Activated naive CD4-positive, alpha-beta T cell treated with anti-CD3 and anti-CD28 coated beads, Interleukin-2, amount 50 U/mL, for 72 hours (primary cell): ENCODE measurements at places on chromosomes 2 and 18.

DNA sequence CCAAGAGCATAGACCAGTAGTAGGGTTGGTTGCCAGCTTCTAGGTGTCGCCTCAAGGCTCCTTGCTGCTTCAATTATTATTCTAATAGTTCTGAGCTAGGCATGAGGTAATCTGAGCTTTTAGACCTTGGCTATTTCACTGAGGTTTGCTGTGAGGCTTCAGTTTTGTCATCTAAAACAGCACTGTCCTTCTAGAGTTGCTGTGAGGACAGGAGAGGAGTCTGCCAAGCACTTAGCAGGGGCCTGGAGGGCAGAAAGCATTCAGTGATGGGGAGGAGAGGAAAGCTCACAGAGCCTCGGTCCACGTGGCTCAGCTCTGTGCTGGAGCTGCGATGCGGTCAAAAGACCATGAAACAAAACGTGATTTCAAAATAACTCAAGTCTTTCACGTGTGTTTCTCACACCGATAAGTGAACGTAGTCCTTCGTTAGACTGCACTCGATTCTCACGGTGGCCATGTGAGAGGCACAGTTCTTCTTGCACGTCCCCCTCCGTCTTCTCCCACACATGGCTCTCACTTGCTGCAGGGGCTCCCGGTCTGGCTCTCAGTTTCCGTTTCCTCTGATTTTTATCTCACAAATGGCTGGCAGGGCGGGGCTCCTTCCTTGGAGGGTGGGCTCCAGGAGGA is 113.7 kb downstream of the B3GNT2 start:
- DNase-seq: no peak

- DNase-seq: no peak
Measured at GRCh38 chr18:61062258-61062657, 271.0 kb upstream of the CDH20 start.

DNA sequence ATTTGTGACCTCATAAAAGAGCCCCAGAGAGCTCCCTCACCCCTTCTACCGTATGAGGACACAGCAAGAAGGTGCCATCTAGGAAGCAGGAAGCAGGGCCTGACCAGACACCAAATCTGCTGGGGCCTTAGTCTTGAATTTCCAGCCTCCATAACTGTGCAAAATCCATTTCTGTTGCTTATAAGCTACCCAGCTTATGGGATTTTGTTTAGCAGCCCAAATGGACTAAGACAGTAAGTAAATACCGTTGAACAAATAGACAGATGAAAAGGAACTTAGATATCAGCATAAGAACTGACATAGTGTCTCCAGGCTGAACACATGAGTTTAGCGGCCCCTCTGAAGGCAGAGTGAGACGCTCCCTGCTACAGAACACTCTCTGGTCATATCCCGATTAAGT is 130.9 kb downstream of the UXS1 start:
- no peak for DNase-seq

GRCh38 chr2:234544659-234545611 is 48.1 kb upstream of the ARL4C start:
- DNase-seq: peak; percentile 85

DNA sequence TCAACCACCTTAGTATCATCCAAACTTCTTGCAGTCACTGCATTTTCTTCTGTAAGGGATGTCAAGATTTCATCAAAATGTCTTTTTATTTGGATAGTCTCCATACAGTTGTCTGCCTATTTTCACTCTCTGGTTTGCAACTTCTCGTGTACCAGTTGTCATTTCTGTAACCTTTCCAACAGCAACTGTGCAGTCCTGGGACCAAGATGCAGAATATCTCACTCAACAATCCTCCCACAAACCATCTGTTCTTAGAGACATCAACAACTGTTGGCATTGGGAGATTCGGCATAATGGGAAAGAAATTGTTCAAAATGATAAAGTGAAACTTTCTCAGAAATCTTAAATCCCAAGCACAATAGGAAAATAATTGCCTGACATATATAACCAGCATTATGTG is 933.6 kb upstream of the SLC39A10 start:
- DNase-seq: no peak

GRCh38 chr18:79625195-79625923 is 54.2 kb upstream of the CTDP1 start:
- no peak for DNase-seq

DNA sequence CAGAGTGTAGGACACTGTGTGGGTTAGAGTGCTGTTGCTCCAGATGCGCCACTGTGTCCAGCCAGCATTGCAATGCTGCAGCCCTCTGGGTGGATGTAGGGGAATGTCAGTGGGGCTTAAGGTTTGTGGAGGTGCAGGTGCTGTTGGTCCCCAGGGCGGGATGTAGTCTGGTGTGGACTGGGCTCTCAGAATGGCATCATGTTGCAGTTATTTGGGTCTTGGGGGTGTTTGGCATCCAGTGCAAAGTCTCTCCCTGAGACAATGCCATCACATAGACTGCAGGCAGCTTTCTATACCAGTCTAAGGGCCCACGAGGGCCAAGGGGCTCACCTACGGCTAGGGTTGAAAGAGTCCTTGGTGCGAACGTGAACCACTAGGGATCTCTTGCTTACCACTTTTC is 275.3 kb downstream of the SOX11 start:
- DNase-seq: no peak

DNA sequence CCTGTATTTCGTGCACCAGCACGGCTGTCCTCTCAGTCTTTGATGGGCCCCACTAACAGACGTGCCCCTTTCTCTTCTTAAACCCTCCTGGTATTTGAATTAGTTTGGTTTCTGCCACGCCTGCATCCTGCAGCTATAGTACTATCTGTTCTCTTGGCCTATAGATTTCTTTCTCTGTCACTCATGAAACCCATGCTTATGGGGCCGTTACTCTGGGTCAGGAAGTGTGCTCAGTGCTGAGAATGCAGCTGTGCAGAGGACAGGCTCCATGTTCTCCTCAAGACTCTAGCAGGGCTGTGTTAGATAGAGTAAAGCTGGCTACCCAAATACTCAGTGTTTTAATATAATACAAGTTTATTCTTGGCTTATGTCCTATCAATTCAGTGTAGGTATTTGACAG is 180.0 kb downstream of the INSIG2 start:
- no peak for DNase-seq

GRCh38 chr2:85355521-85355920 is 952 bp downstream of the ELMOD3 start:
- no peak for DNase-seq

DNA sequence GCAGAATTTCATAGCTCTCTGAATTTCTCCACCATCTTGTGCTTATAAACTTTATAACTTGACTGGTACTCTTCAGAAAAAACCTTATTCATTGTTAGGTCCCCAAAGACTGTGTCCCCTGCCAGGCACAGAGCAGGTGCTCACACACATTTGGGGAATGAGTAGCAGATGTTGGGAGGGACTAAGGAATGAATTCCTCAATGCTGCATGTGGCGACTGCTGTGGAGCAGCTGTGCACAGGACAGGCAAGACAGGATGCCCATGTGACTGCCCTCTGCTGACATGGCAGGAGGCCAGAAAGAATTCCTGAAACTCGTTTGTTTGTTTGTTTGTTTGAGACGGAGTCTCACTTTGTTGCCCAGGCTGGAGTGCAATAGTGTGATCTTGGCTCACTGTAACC is 122.3 kb upstream of the ITGA6 start:
- DNase-seq: no peak

- no peak for DNase-seq
Measured at GRCh38 chr2:15640261-15640711, 48.6 kb downstream of the DDX1 start.

- no peak for DNase-seq
Measured at GRCh38 chr2:223853425-223853837, 16.0 kb upstream of the AP1S3 start.

DNA sequence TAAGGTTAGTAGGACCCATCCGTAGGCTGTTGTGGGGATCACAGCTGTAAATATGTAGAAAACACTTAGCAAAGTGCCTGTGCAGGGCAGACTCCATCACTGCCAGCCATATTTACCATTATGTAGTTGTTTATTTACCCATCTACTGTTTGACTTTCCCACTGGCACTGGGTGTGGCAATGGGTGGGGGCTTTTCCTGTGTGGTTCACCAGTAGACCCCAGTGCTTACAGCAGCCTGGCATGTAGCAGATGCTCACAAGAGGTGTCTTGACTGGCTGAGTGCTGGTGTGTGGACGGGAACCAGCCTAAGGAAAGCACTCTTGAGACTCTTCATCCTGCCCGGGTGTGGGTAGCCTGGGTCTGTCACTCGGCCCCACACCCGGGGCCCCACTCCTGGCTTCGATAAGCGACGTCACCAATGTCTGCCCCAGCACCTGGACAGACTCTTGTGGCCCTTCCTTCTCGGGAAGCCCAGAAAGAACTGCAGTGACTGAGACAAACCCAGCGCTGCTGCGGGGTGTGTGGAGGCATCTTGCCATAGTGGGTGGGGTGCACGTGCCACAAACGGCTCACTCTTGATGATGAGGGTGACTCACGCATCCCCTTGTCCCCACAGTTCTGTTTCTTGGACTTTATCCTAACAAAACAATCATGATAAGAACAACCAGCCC is 78.3 kb downstream of the HDAC4 start:
- DNase-seq: no peak

DNA sequence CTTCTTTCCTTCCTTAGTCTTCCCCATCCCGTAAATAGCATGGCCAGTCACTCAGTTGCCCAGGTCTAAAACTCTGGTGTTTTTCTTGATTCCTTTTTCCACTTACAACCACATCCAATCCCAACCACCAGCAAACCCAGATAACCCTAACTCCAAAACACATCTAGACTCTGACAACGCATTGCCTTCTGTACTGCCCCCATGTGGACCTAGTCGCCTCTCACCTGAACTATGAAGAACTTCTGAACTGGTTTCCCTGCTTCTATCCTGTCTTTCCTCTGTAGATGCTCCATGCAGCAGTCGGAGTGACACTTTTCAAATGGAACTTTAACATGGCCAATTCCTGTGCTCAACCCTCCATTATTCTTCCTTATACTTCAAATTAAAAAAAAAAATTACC is 26.5 kb downstream of the ST6GAL2 start:
- DNase-seq: no peak

DNA sequence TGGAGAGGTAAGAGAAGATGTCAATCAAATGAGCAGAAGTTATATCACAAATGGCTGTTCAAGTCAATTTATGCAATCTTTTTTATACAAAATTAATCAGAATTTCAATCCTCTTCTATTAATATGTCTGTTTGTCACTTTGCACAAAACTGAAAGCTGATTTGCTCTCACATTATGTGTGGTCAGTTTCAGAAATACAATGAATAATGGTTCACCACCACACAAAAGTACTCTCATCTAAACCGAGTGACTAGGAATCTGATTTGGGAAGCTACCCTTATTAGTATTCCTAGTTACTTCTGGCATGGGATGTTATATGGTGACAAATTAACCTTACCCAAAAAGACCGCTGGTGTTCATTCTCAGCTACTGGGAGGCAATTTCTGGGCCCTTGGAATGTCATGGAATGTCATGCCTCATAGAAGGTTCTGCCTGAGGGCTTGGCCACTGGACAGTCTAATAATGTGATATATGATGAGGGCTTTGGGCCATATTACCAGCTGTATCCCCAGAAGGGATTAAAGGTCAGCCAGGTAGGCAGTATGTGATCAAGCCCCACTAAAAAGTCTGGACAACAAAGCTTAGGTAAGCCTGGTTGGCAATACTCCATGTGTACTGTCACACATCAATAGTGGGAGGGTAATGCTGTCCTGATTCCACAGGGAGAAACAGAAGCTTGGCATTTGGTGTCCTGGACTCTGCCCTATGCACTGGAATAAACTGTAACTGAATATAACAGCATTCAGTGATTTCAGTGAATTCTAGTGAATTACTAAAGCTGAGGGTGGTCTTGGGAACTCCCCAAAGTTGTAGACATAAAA is 113.2 kb downstream of the PIGN start:
- DNase-seq: no peak

DNA sequence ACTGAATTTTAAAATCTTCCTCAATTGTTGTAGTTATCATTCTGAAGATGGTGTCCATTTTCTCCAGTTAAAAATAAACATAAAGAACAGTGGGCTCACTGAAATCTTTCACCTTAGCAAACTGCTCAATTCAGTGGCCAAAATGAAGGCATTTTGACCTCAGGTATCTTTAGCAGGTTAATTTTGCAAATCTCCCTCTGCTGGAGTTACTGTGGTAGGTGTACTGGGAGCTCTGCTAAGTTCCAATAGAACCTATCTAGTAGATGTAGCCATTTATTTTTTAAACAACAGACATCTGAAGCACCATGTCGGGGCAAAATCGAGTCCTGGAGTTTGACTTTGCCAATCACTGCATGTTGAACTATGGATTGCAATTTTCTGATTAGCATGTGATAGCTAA is 177.1 kb downstream of the IRS1 start:
- DNase-seq: no peak

- DNase-seq: no peak
Measured at GRCh38 chr2:219171231-219171651, 1.4 kb upstream of the SLC23A3 start.

- DNase-seq: no peak
Measured at GRCh38 chr2:71992036-71992435, 155.6 kb downstream of the CYP26B1 start.

GRCh38 chr2:234565842-234566619 is 69.2 kb upstream of the ARL4C start:
- DNase-seq: no peak

DNA sequence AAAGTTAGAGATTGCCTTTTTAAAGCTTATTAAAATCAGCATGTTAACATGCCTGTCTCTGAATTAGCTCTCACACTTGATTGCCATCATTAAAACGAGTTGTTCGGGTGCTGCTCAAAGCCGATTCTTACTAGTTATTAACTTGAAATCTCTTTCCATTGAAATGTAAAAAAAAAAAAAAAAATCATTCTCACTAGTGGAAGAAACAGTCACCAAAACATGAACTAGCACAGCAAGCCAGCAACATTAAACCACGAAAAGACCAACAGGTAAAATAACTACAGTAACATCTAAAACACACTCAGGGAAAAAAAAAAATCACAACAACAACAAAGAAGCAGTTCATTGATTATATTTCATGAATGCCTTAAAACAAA is 264.5 kb downstream of the MEIS1 start:
- no peak for DNase-seq

DNA sequence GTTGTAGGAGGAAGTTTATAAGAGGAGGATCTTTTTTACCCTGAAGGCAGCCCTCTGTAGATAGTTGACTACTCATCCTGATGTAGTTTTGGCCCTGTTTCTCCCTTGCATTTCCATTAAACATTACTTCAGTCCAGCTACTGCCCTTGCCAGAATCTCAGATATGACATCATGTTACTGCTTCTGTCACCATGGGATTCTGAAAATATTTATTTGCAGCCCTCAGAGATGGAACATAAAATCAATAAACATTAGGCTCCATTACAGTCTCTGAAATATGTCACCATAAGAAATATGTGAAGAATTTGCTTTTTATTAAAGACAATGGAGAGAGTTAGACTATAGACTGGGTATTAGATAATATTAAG is 68.7 kb upstream of the STK39 start:
- DNase-seq: no peak

- DNase-seq: no peak
Measured at GRCh38 chr18:48419277-48420022, 10.3 kb upstream of the ZBTB7C start.

DNA sequence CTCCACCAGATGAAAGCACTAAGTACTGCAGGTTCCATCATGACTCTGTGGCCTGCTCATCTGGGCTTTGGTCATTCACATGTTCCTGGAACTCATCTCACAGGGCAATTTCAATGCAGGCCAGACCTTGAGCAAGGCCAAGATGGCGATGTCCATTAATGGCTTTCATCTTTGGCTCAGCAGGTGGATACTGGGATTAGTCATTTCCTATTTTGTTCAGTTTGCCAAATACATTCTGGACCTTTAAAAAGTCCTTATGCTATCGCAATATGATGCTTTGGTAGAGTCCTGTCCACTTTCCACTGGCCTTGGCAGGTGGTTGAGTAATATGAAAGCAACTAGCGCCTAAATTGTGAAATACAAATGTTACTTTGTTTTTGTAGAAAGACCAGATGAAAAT is 170.1 kb upstream of the REV1 start:
- no peak for DNase-seq
